ENCODE measurements at places on chromosomes 2 and 18.

DNA sequence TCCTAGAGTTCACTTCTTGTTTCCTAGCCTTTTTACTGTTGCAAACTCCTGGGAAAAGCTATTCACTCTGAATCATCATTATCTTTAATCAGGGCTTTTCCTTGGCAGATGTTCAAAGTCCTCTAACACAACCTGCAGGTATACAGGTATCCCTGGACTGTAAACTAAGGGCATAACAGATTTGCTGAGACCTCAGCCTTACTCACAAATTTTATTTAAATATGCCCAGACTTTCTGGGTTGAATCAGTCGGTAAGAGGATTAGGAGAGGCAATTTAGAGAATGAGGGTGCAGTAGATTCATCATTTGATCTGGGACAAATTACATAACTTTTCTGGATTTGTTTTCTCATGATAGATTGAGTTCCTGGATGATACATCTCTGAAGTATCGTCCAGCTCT is 217.8 kb upstream of the STON1 start:
- DNase-seq: no peak

- no peak for DNase-seq
Measured at GRCh38 chr2:28062867-28063266, 172.3 kb downstream of the BABAM2 start.

DNA sequence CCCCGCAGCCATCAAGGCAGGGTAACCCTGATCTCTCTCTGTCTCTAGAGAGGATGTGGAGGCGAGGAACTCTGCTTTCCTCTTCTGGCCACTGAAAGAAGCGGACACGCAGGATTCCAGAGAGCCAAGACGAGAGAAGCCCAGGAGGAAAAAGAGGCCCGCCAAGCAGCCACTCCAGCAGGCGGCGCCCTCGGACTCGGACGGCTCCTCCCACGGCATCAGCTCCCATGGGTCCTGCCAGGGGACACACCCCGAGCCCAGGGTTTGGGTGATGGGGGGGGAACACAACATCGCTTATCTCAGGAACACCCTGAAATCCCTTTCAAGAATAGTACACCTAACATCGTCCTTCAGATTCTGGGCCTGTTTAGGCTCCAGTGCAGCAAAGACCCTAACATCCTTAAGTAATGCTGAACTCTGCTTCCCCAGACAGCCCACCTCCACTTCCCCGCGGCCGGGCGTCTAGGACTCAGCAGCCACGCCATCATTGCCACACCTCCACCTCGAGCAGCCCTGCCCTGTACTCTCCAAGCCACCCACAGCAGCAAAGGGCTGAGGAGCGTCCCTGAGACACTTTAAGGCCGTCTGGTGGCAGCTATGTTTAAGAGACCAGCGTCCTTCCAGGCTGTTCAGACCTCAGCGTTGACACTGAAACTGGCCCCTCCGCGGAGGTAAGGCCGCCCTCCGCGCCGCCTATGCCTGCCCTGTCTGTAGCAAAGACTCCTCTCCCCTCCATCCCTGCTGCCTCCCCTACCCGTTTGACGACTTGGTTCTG is 34.3 kb upstream of the CNGA3 start:
- no peak for DNase-seq

DNA sequence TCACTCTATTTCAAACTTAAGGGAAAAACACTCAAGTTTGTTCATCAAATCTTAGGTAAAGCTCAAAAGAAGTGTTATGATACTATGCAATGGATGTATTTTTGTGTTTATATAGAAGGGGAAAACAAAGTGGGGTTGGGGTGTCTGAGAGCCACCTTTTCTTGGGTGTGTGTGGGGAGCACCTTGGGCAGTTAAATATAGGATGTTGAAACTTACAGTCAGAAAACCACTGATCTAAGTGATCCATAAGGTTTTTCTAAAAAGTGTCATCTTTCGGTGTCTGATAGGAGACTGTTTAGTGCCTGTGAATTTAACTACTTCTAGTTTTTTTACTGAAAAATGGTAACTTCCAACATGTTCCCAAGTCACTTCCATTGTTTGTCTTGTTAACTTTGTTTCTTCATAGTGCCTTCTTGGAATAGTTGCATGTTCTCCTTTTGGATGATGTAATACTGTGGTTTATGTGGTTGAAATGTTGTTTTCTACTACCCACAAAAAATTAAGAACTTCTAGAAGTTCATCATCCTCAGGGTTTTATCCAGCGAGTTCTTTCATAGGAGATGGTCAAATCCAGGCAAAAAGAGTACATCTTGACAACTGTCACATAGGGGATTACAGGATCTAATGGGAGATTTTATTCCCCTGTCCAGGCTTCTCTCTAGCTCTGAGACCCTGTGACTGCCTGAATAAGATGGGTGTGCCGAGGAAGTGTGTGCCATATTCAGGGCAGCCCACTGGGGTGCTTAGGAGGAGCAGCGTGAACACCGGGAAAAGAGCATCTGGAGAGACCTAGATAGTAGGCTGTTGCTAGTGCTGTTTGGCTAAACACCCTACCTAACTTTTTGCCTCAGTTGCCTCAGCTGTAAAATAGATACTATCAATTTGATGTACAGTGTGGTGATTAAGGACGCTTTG is 46.2 kb downstream of the CAB39 start:
- DNase-seq: no peak

DNA sequence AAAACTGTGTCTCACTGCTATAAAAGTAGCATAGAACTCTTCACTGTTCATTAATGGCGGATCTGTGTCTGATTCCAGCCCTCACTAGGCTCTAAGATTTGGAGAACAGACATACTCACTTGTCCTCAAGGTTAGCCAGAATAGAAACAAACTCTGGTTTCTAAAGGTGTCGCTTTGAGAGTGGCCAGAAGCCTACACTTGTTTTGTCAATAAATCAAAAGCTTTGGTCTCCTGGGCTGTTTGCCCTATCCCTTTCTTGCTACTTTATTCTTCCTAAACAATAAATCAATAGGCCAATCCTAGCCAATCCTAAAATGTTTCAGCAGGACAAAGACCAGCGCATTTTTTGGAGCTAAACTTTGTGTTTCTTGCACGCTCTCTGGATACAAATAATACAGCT is 1064.6 kb upstream of the CHAC2 start:
- DNase-seq: no peak

GRCh38 chr2:197261808-197262226 is 48.8 kb downstream of the ANKRD44 start:
- DNase-seq: no peak

DNA sequence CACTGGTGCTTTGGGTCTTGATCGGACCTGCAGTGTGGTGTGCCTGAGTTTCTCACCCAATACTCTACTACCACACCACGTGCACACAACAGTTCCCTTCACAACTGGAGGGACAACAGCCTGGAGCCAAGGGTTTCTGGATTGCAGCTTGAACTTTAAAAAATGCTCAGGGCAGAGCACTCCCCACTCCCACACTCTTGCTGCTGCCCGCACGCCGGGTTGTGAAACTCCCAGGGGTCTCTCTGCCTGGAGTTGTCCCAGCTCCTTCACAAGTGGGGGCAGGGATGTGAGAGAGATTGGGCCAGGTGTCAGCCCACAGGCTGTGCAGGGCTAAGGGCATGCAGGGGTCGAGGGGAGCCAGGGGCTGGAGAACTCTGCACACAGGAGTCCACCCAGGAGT is 89.4 kb downstream of the GALR1 start:
- no peak for DNase-seq

DNA sequence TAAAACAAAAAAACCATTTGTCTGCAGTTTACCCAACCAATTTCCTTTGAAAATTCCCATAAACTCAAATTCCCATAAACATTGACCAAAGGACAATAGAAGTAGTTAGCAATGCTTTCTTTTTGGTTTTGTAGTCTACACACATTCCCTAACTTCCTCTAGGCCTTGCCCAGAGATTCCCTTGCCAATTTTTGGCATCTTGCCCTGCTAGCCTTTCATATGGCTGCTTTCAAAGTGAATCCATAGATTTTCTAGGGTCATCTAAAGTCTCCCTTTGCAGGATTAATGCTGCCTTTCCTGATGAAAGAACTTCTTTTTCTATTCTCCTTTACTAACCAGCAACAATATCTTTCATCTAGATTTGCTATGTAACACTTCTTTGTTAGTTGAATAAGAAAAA is 33.4 kb downstream of the THSD7B start:
- no peak for DNase-seq

- no peak for DNase-seq
Measured at GRCh38 chr2:220949466-220949865, 622.6 kb downstream of the EPHA4 start.

- DNase-seq: no peak
Measured at GRCh38 chr2:77017355-77017745, 504.8 kb downstream of the LRRTM4 start.

- no peak for DNase-seq
Measured at GRCh38 chr18:2217356-2217755, 353.9 kb downstream of the METTL4 start.

GRCh38 chr2:112960230-112960825 is 17.5 kb upstream of the IL36G start:
- DNase-seq: no peak

- DNase-seq: no peak
Measured at GRCh38 chr2:3200420-3200939, 177.1 kb downstream of the EIPR1 start.

DNA sequence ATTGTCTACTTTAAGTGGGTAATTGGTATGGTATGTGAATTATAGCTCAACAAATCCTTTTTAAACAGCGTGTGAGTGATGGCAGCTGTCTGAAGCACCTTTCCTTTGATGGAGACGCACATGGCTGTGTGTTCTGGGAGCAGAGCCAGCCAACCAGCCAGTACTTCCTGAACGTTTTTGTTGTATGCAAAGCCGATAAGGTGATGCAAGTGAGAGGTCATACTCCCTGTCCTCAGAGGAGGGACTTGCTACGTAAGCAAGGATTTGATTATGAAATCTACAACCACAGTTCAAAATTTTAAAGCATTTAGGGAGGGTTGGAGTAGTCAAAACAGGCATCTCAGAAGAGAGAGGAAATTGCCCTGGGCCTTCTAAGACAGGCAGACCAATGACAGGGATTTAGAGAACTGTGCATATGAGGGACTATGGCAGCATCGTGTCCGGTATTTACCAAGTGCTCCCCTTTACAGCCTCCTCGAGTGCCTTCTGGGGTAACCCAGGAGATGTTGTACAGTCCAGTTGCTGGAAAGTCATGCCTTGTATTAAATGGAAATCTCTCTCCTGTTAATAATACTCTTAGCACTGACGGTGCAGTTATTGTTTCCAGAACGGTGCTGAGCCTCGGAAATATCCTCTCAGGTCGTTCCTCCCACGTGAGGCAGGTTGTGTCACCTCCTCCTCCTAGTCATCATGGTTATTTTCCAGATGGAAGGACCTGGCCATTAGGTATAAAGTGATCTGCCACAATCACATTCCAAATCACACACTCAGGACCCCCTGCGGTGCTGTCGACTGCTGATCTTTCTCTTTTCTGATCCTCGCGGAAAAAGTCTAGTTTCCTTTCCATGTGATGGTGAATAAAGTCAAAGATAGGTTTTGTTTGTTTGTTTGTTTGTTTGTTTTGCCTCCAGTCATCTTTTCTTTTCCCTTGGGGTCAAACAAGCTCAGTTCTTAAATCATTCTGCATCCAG is 28.4 kb downstream of the ARHGEF4 start:
- no peak for DNase-seq

DNA sequence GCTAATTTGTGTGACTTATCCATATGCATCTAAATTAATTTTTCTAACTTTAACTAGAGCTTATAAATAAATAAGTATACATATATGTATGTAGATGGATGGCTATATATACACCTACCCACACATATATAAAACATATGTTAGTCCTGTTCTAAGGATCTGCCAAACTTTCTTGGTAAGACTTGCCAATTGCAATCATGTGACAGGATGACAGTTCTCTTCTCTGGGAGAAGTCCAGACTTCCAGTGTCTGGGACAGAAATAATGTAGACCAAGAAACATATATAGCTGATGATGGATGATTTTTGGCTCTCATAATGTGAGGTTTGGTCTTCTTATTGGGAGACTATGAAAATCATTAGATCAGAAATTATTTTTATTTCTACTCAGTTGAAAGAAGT is 30.6 kb upstream of the NR4A2 start:
- DNase-seq: no peak

- no peak for DNase-seq
Measured at GRCh38 chr2:161028581-161028980, 131.6 kb upstream of the TANK start.

GRCh38 chr2:180625006-180625844 is 355.2 kb upstream of the UBE2E3 start:
- no peak for DNase-seq

DNA sequence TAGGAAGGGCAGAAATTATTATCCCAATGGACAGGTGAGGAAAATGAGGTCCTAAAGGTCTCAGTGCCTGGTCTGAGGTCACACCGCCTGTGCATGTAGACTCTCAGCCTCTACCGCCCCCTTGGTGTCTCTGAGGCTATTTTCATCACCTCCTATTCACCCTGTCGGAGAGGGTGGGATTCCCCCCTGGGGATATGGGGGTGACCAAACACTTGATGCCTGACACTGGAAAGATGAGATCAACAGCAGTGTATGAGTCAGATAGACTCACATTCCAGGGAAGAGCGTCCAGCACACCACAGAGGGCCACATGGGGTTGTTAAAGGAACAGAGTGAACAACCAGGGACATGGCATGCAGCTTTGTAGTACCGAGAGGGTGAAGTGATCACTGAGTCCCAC is 199.7 kb downstream of the SMAD2 start:
- no peak for DNase-seq

GRCh38 chr2:130912471-130912870 is 75.8 kb downstream of the ARHGEF4 start:
- no peak for DNase-seq

DNA sequence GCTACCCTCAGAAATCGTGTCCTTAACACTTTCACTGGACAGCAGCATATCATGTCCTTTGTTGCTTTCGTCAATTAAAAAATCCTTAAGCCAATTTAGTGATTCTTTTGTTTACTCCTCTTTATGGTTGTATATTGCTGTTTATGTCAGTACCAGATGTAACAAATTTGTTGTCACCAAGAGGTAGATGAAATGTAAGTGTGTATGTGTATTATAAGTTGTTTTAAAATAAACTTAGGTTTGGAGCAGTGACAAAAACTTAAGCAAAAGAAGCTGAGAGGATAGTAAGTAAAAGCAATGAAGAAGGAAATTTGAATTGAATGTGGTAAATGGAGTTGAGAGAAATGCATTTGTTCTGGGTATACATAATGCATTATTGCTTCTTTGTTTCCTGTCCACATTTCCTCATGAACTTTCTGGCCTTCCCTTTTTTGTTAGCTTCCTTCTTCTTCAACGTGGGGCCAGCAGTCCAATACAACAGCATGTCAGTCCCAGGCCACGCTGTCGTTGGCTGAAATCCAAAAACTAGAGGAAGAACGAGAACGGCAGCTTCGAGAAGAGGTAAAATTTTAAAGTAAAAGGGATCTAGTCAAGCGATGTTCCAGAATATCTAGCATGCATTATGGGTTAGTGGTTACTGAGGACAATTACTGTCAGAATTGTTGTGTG is 30.5 kb upstream of the SNORC start:
- DNase-seq: no peak

DNA sequence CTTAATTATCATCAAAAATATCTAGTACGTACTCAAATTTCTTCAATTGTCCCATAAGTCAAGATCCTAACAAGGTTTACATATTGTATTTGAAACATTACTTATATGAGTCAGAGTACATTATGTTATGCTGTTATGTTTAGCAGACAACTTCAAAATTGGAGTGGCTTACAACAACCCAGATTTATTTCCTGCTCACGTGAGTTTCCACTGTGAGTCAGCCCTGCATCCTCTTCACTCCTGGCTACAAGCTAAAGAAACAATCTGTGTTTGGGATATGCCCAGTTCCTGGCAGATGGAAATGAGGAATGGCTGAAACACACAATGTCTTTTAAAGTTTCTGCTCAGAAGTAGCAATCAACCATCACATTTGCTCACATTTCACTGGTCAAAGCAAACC is 31.5 kb upstream of the TANC1 start:
- DNase-seq: no peak

GRCh38 chr2:95149397-95149984 is 10.2 kb downstream of the ZNF514 start:
- no peak for DNase-seq
